Transverse colon (tissue), 4 donors: ENCODE measurements at places on chromosomes 5 and 9.

- DNase-seq, result no peak
Measured at GRCh38 chr5:13478831-13479465, 465.5 kb downstream of the DNAH5 start.

DNA sequence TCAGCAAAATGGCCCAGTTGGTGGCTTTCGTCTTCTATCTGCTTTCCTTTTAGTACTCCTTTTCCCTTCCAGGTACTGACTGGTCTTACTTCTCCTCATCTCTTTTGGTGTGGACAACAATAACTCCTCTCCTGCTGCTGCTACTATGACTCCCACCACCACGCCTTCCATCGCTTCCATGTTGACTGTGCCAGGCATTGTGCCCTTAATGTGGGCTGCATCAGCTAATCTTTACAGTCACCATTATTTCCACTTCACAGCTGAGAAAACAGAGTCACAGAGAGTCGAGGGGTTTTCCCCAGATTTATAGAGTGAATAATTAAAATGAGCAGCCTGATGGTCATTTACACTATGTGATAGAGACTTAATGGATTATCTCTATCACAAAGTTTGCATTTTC is 184.9 kb upstream of the IL12B start:
- DNase-seq, result no peak

DNA sequence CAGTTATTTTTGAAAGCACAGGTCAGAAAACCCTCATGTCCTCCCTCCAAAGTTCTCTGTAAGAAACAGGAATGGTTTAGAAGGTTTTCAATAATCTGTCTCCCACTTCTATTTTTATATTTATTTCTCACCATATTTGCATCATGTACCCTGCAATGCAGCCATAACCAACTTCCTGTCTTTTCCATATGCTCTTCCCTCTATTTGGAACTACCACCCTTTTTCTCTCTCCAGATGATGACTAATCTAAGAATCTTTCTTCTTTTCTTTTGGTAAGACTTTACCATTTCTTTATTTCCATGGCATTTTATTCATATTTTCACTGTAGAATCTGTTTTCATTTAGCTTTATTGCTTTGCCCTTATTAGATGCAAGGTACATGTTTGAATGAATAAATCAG is 33.9 kb downstream of the MAN2A1 start:
- DNase-seq, result no peak

DNA sequence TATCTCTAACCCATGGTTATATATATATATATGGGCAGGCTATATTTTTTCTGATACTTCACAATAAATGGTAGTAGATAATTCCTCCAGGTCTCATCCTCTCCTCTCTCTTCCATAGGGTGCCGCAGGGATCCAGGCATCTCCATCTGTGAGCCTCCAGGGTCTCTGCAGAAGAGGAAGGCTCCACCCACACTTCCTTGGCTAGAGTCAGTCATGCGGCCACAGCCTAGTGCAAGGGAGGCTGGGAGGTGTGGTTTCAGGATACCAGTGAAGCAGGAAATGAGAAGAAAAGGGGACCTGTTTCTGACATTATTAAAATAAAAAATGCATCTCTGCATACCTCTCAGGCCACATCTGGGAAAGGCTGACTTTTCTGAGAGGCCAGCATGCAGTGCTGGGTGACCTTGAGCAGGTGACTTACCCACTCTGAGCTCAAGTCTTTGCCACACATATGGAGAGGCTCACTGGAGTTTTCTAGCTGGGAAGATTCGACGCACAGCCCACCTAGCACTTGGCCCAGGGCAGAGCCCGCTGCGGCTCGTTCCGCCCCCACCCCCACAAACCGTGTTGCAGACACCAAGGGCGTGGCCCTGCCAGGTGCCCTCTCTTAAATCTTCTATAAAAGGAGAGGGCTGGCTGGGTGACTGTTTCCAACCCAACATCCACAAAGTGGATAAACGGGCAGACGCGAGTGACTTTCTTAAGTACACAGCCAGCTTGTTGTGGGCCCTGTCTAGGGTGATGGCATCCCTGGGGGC is 47.9 kb downstream of the OLFM1 start:
- no peak for DNase-seq

- DNase-seq, result no peak
Measured at GRCh38 chr5:137603356-137603755, 104.2 kb upstream of the SPOCK1 start.
